ENCODE measurements at places on chromosomes 1 and 21.
A peak's percentile ranks its signal among the peaks of the same experiment; 100 is the strongest.

DNA sequence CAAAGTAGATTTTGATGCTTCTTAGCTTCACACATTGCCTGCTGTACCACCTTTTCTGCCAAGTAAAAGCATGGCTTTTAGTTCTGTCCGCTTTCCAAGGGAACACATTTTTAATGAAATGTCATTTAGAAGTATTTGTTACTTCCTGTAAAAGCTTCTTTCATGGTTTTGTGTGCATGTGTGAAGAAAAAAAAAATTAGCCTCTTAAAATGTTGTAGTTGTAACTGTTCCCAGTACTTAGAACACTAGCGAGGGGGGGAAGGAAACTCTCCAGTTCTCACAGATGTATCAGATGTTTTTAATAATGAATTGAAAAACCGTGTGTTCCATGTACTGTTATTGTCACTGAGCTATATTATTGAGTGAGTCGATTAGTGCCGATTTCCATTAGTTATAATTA is 568.3 kb upstream of the ADGRL2 start:
- DNase-seq = no peak

DNA sequence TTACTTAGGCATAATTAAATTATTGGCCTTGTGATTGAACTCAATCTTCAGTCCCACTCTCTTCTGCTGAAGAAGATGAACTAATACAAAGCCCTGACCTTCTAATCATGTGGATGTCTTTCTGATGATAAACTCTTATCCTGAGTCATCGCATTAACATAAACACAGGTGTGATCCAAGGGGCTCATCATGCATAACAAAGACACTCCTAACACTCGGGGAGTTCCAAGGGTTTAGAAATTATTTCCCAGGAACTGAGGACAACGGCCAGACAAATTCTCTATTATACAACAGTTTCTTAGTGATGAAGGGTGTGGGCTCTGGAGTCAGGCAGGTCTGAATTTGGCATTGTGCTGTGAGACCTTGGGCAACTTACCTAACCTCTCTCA is 18.0 kb downstream of the DUSP10 start:
- DNase-seq = no peak

GRCh38 chr1:29469457-29469856 is 233.1 kb downstream of the PTPRU start:
- DNase-seq = no peak

DNA sequence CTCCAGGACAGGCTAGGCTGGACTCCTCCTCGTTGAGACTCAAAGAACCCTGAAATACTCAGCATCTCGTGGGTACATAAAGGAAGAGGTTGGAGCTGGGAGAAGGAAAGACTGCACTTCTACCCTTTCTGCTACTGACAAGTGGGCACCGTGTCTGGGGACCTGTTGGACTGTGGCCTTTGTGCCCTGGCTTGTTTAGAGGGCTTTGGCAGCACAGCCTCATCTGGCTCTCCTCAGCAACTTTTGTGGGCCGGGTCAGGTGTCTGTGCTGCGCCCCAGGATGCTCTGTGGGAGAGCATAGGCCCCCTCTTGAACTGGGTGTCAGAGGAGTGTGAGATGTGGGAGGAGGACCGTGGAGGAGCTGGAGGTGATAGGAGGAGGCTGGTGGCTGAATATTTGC is 142.4 kb downstream of the FCRL5 start:
- DNase-seq = no peak

DNA sequence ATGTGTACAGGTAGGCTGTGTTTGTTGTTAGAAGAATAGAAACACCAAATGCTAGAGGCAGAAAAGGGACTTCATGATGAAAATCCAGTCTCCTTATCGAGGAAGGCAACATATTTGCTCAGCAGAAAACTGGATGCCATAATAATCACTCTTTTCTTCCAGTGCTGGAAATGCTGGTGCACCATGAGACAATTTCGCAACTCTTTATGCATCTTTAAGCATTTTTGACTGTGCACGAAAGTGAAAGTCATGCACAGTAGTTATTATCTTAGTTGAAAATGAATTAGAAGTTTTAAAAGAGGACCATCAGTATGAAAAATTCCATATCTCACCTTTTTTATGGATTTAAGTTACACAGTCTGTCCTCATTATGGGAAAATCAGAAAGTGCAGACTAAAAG is 29.1 kb downstream of the SMYD2 start:
- DNase-seq = no peak

DNA sequence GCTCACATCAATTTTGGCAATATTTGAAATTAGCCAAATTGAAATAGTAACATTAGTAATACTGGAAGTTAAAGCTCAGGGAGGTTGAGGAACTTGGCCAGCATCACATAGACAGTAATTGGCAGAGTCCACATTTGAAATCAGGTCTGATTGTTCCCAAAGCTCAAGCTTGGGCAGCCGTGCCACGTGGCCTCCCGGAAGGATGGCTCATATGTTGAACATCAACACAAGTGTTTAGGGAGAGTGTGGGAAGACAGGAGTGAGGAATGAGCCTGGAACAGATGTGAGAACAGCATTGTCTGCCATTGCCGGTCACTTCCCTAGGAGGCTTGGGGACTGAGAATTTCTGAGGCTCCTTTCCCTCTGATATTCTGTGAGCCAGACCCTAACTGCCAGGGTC is 40.2 kb upstream of the RBM15 start:
- DNase-seq = no peak

DNA sequence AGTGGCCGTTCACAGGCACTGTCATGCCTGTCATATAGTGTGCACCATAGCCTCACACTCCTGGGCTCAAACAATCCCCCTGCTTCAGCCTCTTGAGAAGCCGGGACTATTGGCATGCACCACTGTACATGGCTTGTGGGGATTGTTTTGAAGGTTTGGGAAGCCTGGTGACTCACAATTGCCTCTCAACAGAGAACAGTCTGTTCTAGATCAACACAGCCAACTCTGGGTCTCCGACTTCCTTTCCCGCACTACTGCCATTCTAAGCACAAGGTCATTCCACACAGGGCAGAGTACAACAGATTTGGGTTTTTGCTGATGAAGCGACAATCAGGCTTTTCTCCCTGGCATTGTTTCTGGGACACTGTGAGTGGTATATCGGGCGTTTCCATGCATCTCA is 15.5 kb upstream of the AHCTF1 start:
- DNase-seq = no peak

DNA sequence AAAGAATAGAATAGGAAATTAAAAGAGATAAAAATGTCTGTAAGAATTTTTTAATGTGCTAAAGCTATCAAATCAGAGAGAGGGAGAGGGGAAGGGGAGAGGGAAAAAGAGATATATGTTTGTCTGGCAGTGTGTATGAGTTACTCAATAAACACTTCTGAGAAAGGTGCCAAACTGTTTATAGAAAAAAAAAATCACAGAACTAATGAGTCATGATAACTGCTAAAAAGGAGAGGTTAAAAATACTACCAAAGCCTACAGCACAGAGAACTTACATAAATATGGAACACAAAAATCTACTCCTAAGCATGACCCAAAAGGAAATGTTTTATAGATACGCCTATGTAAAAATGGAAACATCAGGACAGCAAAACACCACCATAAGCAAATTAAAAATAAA is 45.4 kb downstream of the SELENOF start:
- no peak for DNase-seq

DNA sequence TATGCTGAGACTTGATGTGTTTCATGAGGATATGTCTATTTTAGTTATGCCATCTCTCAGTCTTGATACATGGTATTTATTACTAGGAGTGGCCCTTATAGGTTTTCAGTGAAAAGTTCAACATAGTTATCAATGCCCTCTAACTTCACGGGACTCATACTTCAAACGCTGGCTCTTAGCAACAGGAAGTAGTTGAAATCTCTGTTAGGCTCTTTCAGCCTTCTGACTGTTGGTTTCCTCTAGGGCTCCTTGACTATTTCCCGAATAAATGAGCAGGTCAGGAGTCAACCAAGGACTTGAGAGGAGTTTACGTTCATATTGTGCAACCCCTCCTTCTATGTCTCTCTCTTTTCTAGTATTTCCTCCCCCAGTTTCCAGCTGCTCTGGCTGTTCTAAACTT is 141.8 kb downstream of the RGS7 start:
- DNase-seq = no peak

GRCh38 chr1:153324912-153325311 is 12.2 kb upstream of the PGLYRP3 start:
- no peak for DNase-seq

GRCh38 chr1:149925345-149925744 is 2.3 kb downstream of the SF3B4 start:
- DNase-seq = no peak

DNA sequence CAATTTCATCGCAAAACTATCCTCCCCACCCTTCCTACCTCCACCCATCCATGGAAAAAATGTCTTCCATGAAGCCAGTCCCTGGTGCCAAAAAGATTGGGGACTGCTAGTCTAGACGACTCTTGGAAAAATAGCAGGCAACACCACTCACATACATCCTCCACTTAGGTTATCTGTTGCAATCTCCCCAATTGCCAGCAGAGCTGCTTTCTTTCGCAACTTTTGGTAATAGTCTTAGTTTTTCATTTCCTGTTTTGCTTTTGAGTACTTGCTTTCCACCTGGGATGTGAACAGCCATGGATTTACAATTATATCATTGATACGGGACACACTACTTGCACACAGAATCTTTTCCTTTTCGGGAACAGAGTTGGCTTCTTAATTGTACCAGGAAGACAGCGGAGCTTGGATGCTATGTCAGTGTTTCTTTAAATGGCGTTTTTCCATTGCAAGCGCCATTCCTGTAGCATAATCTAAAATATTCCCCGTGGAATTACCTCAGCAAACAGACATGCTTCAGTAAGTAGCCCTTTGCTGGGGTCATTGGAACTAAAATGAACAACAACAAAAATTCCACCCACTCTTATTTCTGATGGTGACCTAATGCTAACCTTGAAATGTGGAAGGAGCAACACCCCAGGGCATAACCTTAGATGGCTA is 183.3 kb upstream of the ADGRL2 start:
- no peak for DNase-seq

DNA sequence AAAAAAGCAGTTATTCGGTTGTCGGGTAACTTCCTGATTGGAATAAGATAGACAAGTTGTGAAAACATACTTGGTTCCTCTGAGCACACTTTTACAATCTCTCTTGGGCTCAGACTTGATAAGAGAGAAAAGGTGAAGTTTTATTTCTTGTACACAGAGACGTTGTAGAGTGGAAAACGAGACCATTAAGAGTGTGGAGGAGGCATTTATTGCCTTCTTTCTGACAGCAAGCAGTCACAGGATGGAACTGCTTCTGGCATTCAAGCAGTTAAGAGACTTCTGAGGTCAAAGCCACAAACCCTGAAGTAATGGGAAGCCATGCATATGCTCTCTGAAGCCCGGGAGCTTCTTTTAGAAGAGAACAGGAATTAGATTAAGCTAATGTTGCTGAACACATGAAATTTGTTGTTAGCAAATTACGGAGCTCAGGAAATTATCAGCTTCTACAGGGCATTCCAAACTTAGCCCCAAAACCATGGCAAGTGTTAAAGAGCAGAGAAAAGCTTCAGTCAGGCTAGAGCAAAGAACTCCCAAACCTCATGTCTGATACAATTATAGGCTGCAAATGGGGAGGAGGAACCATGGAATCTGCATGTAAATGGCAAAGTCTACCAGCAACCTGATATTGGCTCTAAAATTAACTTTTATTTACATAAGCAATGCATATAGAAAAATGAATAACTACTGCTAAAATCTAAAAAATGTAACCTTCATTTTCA is 26.0 kb downstream of the S1PR1 start:
- peak; percentile 11 for DNase-seq

All from T-helper 2 cell treated with Interferon-gamma antibody and Interleukin-4, amounts not matched to agents 5 μg/mL and 100 μg/mL, for 36 hours (primary cell).